ENCODE measurements at places on chromosomes 2 and 18.

- DNase-seq = no peak
These were observed 618.0 kb downstream of the CCDC85A start for GRCh38 chr2:56801770-56802169.

GRCh38 chr2:10963155-10963554, 51.4 kb downstream of the KCNF1 start:
- DNase-seq = no peak

DNA sequence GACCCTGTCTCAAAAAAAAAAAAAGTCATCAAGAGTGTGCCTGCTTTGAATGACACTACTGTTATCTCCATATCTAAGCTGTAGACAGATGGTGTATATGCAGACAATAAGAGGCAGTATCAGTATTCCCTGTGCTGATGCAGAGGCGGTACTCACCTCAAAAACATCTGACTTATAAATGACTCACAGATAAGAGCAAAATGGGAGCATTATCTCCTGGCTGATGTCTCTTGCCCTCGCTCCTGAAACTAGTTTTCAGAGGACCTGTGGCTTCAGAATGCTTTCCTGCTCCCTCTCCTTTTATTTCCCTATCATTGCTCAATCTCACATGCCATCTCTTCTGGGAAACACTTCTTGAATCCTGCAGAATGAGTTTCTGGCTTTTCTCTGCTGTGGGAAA, 289.6 kb downstream of the PTPRM start:
- no peak for DNase-seq

DNA sequence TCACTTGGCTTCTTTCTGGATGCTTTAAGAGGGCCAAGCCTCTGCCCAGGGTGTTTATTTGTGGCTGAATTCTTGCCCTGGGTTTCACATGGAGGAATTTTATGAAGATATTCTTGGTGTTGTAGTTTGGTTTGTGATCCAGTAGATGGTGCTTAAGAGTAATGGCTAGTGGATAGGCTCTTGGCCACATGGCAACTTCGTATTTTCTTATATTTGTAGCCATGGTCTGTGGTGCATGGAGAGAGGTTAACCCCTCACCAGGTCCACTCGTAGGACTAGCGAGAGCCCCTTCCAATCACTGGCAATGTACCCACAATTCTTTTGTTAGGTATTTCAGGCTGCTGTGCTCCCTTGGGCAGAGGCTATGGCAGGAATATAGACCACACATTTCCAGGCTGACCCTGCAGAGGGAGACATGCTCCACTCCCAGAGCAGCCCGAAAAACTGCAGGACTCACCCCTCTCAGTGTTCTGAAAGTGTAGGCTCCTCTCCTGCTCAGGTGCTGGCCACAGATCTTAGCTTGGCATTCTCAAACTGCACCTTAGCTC, 582.1 kb upstream of the SETBP1 start:
- DNase-seq = no peak

DNA sequence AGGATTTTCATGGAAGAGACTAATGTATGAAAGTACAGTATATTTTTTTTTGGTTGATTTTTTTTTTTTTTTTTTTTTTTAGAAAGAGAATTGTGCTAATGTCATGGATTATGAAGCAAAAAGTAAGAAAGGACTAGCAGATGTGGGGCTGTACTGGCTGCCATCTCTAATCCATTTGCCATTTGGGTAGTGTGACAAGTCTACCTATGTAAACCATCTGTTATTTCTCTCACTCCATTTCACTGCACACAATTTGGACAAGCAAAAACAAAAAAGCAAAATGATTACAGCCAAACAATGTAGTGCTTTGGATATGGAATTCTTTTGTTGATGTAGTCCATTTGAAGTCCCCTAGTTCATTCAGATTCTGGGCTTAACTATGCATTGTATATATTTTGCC, 1355.4 kb downstream of the LRP1B start:
- DNase-seq = no peak

DNA sequence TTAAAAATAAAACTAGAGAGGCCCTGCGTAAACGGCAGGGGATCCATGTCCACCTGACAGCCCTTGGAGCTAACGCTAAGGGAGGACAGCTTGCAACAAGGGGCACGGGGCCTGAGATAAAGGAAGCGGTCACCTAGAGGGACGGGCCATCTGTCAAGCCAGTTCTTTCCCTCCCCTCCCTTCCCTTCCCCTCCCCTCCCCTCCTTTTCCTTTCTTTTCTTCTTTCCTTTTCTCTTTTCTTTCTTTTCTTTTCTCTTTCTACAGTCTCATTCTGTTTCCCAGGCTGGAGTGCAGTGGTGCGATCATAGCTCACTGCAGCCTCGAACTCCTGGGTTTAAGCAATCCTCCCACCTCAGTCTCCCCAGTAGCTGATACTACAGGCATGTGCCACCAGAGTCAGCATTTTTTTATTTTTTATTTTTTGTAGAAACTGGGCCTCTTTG, 34.5 kb upstream of the CTAGE1 start:
- no peak for DNase-seq

GRCh38 chr2:146068051-146068450, 1548.1 kb upstream of the ZEB2 start:
- DNase-seq = no peak

- no peak for DNase-seq
These were observed 262.5 kb downstream of the GALR1 start for GRCh38 chr18:77512152-77512551.

DNA sequence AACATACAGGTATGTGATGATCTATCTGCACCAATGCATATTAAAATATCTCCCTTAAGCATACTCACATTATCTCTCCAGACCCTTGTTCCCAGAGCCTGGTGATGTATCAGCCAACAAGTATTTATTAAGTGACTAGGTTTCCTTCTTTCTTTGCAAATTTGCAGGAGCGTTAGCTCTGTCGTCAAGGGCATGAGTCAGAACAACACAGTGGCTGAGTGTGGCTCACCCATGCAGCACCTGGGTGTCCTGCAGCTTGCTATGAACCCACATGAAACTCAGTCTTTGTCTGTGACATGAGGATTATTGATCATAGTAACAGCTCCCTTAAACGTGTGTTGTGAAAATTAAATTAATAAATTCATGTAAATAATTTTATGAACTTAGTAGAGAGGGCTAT, 96.6 kb downstream of the PIEZO2 start:
- DNase-seq = no peak

GRCh38 chr2:127429844-127430425, 11.7 kb downstream of the PROC start:
- no peak for DNase-seq

- no peak for DNase-seq
These were observed 810.3 kb upstream of the CRIM1 start for GRCh38 chr2:35545301-35545700.

DNA sequence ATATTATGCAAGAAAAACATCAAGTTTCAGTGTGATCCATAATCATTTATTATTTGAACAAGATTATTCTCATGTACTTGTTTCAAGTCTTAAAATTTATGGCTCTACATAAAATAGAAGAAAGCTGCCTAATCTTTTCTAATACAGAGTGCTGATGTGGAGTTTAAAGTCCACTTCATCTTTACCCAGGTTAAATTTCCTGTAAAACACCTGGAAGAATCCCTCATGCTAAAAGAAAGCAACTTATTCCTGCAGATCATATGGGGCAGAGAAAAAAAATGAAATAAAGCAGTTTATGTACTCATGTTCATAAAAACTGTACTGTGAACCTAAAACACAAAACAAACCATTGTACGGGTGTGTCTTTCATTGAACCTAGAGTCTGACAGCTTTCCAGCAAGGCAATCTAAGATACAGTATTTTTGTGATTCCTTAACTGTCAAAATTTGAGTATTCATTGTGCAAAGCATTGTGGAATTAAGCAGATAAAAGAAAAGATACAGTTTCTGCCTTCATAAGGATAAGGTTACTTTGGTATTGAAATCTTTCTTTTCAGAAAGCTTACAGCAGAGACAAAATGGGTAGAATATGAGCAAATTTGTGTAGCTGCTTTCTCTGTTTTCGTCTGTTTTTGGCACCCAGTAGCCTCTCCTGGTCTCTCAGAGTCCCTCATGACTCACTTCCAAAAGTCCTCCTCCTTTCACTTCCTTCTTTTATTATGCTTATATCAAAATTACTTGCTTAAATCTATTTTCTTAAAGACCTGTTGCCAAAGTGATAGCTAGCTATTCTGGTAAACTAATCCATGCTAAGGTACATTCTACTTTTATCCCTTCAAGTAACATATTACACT, 26.9 kb upstream of the GLS start:
- no peak for DNase-seq
